Activated B cell treated with CpG ODN at 0.5 μM for 24 hours (primary cell): ENCODE measurements at places on chromosomes 13 and 19.
A peak's percentile ranks its signal among the peaks of the same experiment; 100 is the strongest.

GRCh38 chr19:18231775-18232174 lies 5.5 kb upstream of the PDE4C start:
- DNase-seq: no peak

GRCh38 chr19:29836409-29836825 lies 24.6 kb downstream of the CCNE1 start:
- no peak for DNase-seq

- no peak for DNase-seq
Measured at GRCh38 chr13:77810430-77810829, 108.2 kb downstream of the EDNRB start.

- peak; percentile 33 for DNase-seq
Measured at GRCh38 chr19:3698386-3698950, 1.8 kb downstream of the PIP5K1C start.

DNA sequence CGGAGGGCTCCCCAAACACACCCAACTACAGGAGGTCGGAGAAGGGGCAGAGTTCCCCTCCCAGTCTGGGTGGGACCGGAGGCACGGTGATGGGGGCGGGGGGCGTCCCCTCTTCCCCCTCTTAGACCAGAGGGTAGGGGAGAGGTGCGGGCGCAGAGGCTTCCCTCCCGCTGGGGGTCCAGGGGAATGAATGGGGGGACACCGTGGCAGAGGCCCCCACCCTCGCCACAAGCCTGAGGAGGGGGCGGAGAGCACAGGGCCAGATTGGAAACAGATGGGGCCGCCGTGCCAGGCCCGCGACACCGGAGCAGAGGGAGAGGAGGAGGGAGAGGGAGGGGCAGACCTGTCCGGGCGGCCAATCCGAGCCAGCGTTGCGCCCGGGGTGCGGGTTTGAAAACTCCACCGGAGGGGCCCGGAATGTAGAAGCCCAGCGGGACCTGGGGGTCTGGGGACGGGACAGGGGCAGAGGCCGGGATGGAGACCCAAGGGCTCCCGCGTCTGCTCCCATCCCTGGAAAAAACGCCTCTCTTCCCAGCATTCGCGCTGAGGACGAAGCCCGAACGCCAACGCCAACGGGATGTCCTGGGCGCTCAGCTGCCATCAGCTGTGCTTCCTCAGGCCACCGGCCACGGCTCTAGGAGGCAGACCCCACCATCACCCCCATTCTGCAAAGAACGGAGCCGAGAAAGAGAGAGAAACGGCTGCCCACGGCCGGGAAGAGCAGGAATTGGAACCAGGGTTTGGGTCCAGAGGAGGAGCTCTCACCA lies 46.8 kb downstream of the PTPRS start:
- no peak for DNase-seq

DNA sequence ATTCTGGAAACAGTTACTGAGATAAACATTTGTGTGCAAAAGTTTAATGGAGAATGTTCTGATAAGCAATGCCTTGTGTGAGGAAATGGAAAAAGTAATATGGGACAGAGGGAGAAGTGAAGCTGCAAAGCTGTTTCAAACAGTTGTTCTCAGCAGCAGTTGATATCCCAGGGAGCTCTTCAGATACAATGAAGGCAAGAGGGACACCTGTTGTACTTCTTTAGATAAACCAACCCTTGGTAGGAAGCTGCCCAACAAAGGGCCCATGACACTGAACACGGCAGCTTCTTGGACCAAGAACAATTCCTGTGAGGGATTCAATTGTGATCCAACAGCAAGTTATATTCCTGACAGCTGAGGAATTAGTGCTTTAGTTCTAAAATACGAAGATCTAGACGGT lies 894.3 kb upstream of the PCDH20 start:
- DNase-seq: no peak

- DNase-seq: no peak
Measured at GRCh38 chr13:87295636-87296035, 375.5 kb upstream of the SLITRK5 start.

- DNase-seq: no peak
Measured at GRCh38 chr13:75881109-75881775, 245.1 kb downstream of the LMO7 start.
